ENCODE measurements at places on chromosomes 5 and 9.

DNA sequence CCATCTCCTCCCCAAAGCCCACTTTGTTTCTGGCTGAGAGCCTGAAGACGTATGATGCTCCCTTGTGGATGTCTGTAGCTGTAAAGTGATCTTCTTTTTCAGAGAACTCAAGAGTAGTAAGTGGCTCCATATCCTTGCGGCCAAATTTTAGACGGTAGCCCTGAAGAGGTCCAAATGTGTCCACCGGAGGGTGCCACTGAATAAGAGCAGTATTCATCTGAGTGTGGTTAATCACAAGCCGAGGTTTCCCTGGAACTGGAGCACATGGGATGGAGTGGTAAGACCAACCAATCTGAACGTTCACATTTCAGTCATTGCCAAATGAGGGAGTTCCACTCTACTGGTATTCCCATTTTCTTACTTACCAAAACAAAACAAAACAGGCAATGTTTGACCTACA is 686.5 kb upstream of the DMAC1 start:
- no peak overlapping the region for H3K4me3 ChIP-seq
- peaks cover 40% of the 10 kb centered on the region for H3K36me3 ChIP-seq
- no peak overlapping the region for H3K27ac ChIP-seq
- DNase-seq = no peak
- no peaks in the 10 kb centered on the region for H3K27me3 ChIP-seq
- peaks cover 16% of the 10 kb centered on the region for H3K4me1 ChIP-seq

- no peak overlapping the region for H3K27ac ChIP-seq
- H3K36me3 ChIP-seq = no peaks in the 10 kb centered on the region
- no peak for DNase-seq
- peaks cover 13% of the 10 kb centered on the region for H3K4me1 ChIP-seq
Measured at GRCh38 chr5:68464424-68464823, 248.9 kb downstream of the PIK3R1 start.

- DNase-seq = no peak
- no peaks in the 10 kb centered on the region for H3K36me3 ChIP-seq
- peaks cover 12% of the 10 kb centered on the region for H3K27me3 ChIP-seq
- peaks cover 23% of the 10 kb centered on the region for H3K4me1 ChIP-seq
- H3K4me3 ChIP-seq = no peak overlapping the region
- H3K27ac ChIP-seq = no peak overlapping the region
Measured at GRCh38 chr9:134187110-134187531, 22.8 kb upstream of the RNU6ATAC start.

GRCh38 chr5:176466245-176466871 is 18.2 kb downstream of the FAF2 start:
- H3K27me3 ChIP-seq = no peaks in the 10 kb centered on the region
- peaks cover 9% of the 10 kb centered on the region for H3K4me1 ChIP-seq
- H3K4me3 ChIP-seq = no peak overlapping the region
- peaks cover 21% of the 10 kb centered on the region for H3K36me3 ChIP-seq

DNA sequence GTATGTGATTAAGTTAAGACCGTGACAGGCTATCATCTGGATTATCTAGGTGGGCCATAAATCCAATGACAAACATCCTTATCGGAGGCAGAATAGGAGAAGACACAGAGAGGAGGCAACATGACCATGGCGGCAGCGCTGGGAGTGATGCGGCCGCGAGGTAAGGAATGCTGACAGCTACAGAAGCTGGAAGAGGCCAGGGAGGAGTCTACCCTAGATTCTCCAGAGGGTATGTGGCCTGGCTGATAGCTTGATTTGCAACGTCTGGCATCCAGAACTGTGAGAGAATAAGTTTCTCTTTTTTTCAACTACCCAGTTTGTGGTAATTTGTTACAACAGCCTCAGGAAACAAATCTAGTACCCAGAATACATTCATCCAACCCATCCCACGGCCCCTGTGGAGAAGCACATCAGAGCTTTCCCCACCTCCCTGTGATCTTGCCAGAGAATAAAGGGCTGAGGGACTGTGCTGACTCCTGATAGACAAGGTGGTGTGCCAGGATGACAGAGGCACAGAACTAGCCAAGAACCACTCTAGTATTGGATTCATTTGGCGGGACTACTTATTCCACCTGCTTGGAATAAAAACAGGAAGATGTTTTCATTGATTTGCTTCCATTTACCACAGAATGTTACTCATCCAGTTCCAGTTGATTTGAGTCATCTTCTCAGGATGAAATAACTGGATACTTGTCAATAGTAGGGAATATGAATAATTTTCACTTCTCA is 187.4 kb downstream of the MAN2A1 start:
- no peaks in the 10 kb centered on the region for H3K4me1 ChIP-seq
- no peaks in the 10 kb centered on the region for H3K36me3 ChIP-seq
- no peaks in the 10 kb centered on the region for H3K27me3 ChIP-seq
- H3K4me3 ChIP-seq = no peak overlapping the region
- DNase-seq = no peak

- H3K4me3 ChIP-seq = no peak overlapping the region
- no peak overlapping the region for H3K27ac ChIP-seq
- H3K36me3 ChIP-seq = no peaks in the 10 kb centered on the region
Measured at GRCh38 chr9:93818827-93819472, 136.2 kb downstream of the BARX1 start.

DNA sequence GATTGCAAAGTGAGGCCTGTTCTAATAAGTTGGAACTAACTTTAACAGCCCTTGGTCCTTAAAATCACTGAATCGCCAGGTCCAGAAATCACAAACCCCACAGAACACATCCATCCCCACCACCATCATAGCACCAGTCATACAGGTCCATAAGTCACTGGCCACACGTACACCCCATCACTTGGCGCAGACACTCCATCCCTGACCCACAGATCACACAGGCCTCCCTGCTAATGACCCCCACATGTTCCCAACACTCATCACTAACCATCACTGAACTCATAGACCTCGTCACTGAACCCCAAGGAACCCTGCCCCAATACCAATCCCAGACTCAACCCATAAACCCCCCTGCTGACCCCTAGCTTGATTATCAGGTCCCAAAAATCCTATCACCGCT is 41.2 kb upstream of the ZNF300 start:
- H3K27ac ChIP-seq = no peak overlapping the region
- H3K4me1 ChIP-seq = no peaks in the 10 kb centered on the region
- no peaks in the 10 kb centered on the region for H3K27me3 ChIP-seq
- H3K36me3 ChIP-seq = no peaks in the 10 kb centered on the region
- no peak for DNase-seq
- no peak overlapping the region for H3K4me3 ChIP-seq

GRCh38 chr9:87610200-87611155 is 112.8 kb downstream of the DAPK1 start:
- no peak overlapping the region for H3K4me3 ChIP-seq
- H3K36me3 ChIP-seq = peaks cover 53% of the 10 kb centered on the region
- H3K4me1 ChIP-seq = peaks cover 44% of the 10 kb centered on the region
- H3K27ac ChIP-seq = no peak overlapping the region
- no peaks in the 10 kb centered on the region for H3K27me3 ChIP-seq
- no peak for DNase-seq

DNA sequence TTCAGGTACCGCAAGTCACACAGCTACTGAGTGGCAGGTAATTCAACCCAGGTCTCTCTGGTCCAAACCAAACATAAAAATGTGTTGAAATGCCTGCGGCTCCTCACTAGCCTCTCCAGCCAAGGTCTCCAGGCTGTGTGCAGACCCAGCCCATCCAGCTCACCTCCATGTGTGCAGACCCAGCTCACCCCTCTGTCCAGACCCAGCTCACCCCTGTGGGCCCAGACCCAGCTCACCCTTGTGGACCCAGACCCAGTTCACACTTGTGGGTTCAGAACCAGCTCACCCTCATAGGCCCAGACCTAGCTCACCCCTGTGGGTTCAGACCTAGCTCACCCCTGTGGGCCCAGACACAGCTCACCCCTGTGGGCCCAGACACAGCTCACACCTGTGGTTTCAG is 188.0 kb upstream of the ADCY2 start:
- H3K4me3 ChIP-seq = no peak overlapping the region
- no peak overlapping the region for H3K27ac ChIP-seq
- peaks cover 10% of the 10 kb centered on the region for H3K27me3 ChIP-seq
- H3K36me3 ChIP-seq = no peaks in the 10 kb centered on the region
- H3K4me1 ChIP-seq = peaks cover 17% of the 10 kb centered on the region
- DNase-seq = no peak

- DNase-seq = no peak
- peaks cover 4% of the 10 kb centered on the region for H3K27me3 ChIP-seq
- no peaks in the 10 kb centered on the region for H3K4me1 ChIP-seq
- no peak overlapping the region for H3K4me3 ChIP-seq
Measured at GRCh38 chr5:26229848-26230247, 808.5 kb downstream of the CDH9 start.

DNA sequence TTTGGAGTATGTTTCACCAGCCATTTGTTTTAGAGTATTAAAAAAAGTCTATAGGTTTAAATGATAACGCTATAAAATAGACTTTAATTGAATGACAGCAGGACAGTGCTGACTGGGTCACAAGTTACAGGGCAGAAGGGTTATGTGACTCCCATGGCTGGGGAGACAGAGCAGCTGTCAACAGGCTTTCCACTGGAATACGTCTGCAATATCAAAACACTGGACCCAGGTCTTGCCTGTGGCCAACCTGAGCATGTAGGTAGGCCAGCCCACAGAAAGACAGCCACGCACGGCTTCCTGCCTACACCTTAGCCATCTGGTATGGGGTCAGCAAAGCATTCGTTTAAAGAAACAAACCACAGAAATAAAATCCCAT is 80.7 kb downstream of the OTULIN start:
- H3K27me3 ChIP-seq = no peaks in the 10 kb centered on the region
- peaks cover 21% of the 10 kb centered on the region for H3K36me3 ChIP-seq
- H3K27ac ChIP-seq = no peak overlapping the region
- peaks cover 5% of the 10 kb centered on the region for H3K4me1 ChIP-seq
- DNase-seq = no peak
- no peak overlapping the region for H3K4me3 ChIP-seq

All from type B pancreatic cell (in vitro differentiated cells).